ENCODE measurements at places on chromosomes 6 and 20. TPM values are rescaled to one million over a fixed set of nuclear protein-coding genes. Genes with fewer than 3 reads are reported as not detected.

The LST1 gene
- polyA plus RNA-seq, result 30.4 TPM

The RAMACL gene
- polyA plus RNA-seq, result 0.41 TPM

The DTD1 gene
- polyA plus RNA-seq, result 61.8 TPM

The OLIG3 gene
- polyA plus RNA-seq, result not detected

GRCh38 chr6:88048578-88048977 is 937 bp downstream of the SPACA1 start:
- no peak for DNase-seq

- no peak for DNase-seq
Measured at GRCh38 chr20:20022498-20022897, 5.3 kb downstream of the NAA20 start.

GRCh38 chr6:105320271-105320670 is 82.6 kb downstream of the PREP start:
- DNase-seq, result no peak

All from CD4-positive, alpha-beta memory T cell (primary cell).